Fibroblast of skin of abdomen (primary cell): ENCODE measurements at places on chromosomes 2 and 18.

DNA sequence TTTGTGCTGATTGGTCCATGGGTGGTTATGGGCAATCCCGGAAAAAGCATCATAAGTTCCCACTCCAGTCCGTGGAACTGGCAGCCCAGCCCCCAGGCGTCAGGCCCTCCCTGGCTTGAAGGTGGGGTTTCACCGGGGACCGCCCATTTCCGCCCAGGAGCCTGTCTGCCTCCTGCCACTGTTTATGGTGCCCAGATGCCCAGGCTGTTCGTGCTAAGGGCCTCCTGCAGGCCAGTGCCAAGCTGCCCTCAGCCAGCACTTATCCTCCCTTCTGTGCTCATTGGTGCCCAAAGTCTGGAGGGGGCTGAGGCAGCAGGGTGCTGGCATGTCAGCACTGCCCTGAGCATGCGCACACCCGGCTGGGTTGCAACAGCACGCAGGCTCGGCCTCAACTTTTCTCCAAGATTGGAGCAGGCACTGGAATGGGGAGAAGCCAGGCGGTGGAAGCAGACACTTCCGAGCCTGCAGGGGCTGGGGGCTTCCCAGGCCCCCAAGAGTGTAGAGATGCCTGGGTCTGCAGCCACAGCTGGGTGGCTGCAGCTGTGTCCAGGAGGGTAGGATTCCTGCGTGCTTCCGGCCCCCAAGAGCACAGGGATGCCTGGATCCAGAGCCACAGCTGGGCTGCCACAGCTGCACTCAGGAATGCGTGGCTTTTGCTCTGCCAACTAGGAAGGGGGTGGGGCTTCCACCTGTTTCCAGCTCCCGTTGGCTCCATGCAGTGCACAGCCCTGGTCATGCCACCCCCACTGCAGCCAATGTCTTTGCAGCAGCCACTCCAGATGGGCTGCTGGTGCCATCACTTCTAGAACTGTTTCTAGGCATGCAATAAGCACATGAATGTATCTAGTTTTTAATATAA, 74.0 kb downstream of the AGPS start:
- DNase-seq, result no peak

GRCh38 chr2:224222291-224222690, 179.6 kb downstream of the FAM124B start:
- no peak for DNase-seq

GRCh38 chr2:128794285-128794684, 475.6 kb upstream of the HS6ST1 start:
- DNase-seq, result no peak

GRCh38 chr2:232955856-232956255, 57.2 kb downstream of the NGEF start:
- DNase-seq, result no peak
